ENCODE measurements at places on chromosomes 2 and 18.

GRCh38 chr2:19225126-19225525, 133.3 kb downstream of the OSR1 start:
- DNase-seq: no peak

DNA sequence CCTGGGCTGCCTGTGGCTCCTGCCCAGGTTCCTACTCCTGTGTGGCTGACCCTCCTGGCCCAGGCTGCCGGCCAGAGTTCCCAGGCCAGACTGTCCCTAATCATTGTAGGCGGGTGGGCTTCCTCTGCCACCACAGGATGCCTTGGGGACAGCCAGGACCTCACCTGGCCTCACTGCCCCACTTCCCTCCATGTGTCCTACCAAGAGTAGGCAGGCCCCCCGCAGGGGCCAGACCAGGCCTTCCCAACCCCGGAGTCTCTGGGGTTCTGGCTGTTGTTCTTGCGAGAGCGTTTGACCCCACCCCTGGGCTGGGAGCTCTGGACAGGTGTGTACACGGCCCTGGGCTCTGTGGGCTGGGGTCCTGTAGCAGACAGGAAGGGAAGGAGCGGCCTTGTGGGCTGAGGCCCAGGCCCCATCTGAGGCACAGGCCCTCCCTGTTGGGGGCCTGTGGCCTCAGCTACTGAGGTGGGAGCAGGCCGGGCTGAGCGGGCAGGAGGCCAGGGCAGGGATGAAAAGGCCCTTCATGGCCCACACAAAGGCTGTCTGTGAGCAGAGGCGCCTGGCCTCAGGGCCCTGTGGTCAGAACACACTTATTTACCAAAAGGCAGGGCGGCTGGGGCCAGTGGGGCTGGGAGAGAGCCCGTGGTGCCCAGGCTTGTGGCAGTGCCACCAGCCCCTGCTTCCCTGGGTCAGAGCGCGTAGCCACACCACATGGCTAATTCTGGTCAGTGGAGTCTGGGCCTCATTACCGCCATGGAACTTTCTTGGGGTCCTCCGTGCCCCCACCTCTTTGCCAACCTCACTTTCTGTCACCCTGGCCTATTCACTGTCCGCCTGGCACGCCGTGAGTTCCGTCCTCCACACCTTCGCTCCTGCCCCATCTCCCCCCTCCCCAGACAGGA, 2.0 kb downstream of the SNORC start:
- DNase-seq: no peak

GRCh38 chr2:223034221-223034975, 17.6 kb upstream of the KCNE4 start:
- DNase-seq: no peak

DNA sequence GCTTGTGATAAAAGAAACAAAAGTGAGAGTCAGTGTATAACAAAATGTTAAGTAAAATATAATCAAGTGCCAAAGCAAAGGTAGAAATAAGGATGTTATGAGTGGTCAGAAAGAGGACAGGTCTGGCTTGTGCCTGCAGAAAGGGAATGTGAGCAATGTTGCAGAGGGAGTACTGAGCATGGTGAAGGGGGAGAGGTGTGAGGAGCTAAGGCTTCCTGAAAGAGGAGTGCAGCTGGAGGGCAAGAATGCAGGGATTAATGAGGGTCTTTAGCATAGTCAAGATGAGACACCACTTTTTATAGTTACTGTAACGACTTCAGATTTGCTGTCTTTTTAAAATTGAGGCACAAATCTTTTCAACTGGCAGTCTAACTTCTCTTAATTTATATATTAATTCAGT, 22.0 kb upstream of the FIGN start:
- DNase-seq: no peak

GRCh38 chr2:238119756-238120462, 18.6 kb upstream of the KLHL30 start:
- DNase-seq: no peak

GRCh38 chr18:49935215-49935614, 121.9 kb upstream of the ACAA2 start:
- no peak for DNase-seq

DNA sequence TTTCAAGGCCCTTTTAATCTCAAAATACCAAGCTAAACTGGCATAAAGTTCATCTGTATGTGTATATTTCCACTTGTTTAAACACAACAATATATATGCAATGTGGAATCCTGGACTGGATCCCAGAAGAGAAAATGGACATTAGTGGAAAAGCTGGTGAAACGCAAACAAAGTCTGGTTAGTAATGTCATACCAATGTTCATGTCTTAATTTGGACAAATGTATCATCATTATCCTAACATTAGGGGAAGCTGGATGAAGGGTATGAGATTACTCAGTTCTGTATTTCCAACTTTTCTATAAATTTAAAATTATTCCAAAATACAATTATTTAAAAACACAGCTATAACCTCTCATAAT, 3.8 kb downstream of the SP3 start:
- peak; percentile 86 for DNase-seq

GRCh38 chr18:3450799-3451182, 819 bp downstream of the TGIF1 start:
- DNase-seq: no peak

DNA sequence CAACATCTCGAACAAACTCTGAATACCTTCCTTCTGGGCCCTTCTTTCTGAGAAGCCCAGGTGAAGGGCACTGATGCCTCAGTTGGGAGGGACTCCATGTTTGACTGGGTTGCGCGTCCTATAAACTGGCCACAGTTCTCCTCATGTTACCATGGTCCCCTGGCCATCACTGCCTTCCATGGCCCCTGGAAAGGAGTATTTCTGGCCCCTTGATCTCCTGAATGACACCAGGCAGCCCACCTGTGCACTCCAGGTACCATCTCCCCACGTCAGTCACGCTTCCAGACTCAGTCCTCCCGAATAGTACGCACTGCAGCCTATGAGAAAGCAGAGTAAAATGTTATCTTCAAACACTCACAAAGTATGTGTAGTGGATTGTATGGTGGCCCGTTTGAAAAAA, 73.9 kb downstream of the ACKR3 start:
- DNase-seq: no peak

GRCh38 chr18:32478317-32478716, 7.6 kb upstream of the GAREM1 start:
- no peak for DNase-seq

DNA sequence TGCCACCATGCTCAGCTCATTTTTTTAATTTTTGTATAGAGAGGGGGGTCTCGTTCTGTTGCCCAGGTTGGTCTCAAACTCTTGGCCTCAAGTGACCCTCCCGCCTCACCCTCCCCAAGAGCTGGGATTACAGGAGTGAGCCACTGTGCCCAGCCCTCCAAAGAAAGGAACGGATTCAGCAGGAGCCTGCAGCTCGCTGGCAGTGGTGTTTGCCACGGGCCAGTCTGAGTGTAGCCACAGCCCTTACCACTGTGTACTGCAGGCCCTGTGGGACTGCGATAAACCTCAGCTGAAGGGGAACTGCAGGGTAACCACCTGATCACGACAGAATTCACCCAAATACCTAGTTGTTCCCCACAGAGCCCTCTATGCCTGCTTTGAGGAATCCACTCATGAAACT, 6.8 kb downstream of the COPS9 start:
- DNase-seq: no peak

GRCh38 chr18:35178260-35178659, 62.6 kb upstream of the ZNF397 start:
- DNase-seq: no peak

DNA sequence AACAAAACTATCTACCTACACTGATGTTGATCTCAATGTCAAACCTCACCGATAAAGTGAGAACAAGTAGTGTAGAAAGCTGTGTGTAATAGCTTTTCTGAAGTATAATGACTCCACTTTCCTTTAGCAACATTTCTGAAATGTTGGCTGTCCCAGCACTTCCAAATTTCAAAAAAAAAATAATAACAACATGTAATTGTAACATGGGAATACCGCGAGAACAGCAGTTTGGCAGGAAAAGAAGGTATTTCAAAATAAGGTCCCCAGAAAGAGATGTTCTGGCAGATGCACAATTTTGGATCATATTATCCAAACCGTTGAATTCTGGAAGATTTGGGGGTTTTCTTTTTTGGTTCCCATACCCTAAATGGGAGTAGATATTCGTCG, 352.0 kb downstream of the ARHGAP15 start:
- DNase-seq: no peak

DNA sequence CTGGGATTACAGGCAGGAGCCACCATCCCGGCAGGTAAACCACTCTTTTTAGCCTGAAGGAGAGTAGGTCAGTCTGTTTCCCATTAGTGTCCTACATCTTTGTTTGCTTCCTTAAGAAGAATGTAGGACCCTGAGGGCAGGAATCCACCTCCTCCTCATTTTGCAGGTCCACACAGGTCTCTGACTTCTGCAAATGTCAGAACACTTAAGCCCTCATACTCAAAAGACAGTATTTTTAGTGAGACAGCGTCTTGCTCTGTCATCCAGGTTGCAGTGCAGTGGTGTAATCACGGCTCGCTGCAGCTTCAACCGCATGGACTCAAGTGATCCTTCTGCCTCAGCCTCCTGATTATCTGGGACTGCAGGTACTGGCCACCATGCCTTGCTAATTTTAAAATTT, 9.3 kb downstream of the PSTPIP2 start:
- DNase-seq: no peak

- no peak for DNase-seq
Observed at GRCh38 chr2:128236491-128237035, 82.1 kb downstream of the HS6ST1 start.

- no peak for DNase-seq
Observed at GRCh38 chr2:221779614-221780067, 207.5 kb upstream of the EPHA4 start.

GRCh38 chr2:199278099-199278498, 179.6 kb downstream of the SATB2 start:
- no peak for DNase-seq

GRCh38 chr2:109399066-109399465, 214.7 kb downstream of the SEPTIN10 start:
- no peak for DNase-seq

GRCh38 chr18:32553174-32553573, 82.5 kb upstream of the GAREM1 start:
- no peak for DNase-seq

GRCh38 chr2:177694348-177694747, 301.8 kb downstream of the AGPS start:
- DNase-seq: no peak

- DNase-seq: no peak
Observed at GRCh38 chr18:27202741-27203140, 17.6 kb upstream of the CHST9 start.

DNA sequence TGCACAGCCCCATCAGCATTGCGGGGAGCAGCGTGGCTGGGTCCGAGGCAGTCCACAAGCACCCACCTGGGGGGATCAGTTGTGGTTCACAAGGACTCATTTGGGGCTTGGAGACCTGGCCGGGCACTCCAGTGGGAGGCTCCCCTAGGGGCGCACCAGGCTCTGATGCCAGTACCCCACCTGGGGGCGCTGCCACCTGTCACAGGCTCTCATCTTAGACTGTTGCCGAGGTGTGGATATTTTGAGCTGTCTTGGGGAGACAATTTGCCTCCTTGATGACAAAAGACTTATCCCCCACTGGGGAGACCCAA, 3.0 kb downstream of the ADRA2B start:
- DNase-seq: no peak

DNA sequence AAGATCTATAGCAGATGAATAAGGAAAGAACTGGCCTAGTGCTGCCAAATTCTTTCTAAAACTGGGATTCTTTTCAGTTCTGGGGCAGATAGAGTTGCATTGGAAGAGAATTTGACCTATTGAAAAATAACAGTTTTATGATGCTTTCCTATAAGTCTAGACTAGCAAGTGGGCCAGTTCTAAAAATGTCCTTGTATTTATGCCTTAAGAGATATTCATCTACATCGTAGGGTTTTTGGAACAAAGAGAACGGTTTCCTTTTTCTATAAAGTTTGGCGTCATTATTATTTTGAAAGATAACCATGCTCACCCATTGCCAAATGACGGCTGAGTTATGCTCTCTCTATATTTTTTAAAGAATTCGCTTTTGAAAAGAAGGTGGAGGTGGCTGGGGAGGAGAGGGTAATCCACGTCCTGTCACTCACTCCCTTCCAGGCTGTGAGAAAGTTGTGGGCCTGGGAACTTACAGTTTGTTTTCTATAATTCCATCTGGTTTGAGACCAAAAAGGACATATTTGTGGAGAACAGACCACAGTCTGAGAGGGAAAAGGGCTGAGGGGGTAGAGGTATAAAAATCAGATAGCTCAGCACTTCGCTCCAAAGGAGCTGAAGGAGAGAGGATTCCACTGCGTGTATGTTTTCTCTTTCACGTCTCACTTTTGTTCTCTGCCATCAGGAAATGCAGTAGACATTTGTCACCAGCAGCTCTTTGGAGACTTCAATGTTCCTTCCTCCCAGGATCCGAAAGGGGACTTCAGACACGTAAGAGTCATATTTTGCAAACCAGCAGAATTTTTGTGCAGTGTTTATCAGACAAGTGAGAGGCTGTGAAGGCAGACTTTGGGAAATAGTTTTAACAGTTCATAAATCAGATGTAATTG, 281.9 kb upstream of the FN1 start:
- no peak for DNase-seq

DNA sequence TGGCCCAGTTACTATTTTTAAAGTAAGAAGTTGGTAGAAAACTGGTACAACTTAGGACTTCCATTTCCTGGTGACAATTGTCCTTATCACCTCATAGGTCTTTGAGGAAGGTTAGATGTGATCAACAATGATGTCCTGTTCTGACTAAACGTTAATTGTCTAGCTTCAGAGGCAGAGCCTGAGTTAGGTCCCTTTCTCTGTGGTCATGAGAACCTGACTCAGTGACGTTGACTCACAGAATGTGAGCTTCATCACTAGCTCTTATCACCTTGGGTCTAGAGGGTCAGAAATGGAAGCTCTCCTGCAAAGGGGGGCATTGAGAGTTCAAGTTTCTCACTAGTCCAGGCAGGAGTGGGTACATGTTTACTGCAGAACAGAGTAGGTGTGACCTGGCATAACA, 60.6 kb upstream of the ATP8B1 start:
- DNase-seq: no peak

- no peak for DNase-seq
Observed at GRCh38 chr2:55985406-55985805, 61.8 kb upstream of the EFEMP1 start.

DNA sequence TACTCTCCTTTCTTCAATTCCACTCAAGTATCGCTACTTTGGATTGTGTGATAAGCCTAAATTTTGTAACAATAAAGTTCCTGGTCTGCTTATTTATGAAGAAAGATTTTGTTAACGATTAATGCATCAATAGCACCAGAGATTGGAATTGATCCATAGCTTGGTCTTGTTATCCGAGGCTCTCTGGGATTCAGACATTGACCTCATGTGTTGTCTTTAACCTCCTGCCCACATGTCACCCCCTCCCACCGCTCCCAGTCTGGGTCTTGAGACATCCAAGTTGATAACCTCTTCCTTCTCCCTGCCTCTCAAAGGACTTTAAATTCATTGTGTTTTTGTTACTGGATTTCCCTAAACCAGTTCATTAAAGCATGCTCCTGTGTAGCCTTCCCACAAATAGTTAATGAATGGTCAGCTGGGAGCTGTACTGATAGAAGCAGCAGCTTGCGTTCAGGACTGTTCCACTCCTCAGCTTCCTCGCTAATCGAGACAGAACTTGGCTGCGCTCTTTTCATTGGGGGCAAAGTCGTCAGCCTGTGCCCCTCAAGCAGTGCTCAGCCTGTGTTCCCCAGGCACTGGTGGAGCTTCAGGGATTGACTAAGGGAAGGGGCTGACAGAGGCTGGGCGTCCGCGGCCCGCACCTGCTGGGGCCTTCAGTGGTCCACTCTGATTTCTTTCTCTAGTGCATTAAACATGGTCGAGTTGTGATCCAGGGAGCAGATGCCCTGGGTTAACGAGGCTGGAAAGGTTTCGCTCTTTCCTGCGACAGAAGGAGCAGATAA, 18.9 kb downstream of the ASB1 start:
- DNase-seq: no peak

GRCh38 chr2:64501946-64502345, 22.2 kb upstream of the AFTPH start:
- no peak for DNase-seq

Measured in NCI-H2081 (cell line).